Right atrium auricular region (tissue), 2 donors: ENCODE measurements at places on chromosomes 6 and 20.

GRCh38 chr6:119024111-119024510 lies 54.4 kb downstream of the FAM184A start:
- DNase-seq = no peak

DNA sequence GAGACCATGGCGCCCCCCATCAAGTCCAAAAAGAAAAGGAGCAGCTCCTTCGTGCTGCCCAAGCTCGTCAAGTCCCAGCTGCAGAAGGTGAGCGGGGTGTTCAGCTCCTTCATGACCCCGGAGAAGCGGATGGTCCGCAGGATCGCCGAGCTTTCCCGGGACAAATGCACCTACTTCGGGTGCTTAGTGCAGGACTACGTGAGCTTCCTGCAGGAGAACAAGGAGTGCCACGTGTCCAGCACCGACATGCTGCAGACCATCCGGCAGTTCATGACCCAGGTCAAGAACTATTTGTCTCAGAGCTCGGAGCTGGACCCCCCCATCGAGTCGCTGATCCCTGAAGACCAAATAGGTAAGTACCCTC lies 41.7 kb upstream of the NAA20 start:
- DNase-seq = no peak

DNA sequence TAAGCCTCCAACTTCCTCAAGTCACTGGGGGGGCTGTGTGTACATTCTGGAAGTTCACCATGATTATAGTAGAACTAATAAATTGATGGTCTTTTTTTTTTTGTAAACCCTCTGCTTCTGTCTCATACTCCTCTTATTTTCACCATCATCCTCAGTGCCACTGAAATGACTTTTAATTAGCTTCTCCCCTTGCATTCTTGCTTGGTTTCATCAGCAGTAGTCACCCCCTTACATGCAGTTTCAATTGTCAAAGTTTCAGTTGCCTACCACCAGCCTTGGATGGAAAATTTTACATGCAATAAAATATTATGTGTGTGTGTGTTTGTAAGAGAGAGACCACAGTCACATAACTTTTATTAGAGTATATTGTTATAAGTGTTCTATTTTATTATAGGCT lies 175.8 kb upstream of the BMP5 start:
- no peak for DNase-seq

GRCh38 chr20:14744723-14745122 lies 407.3 kb upstream of the FLRT3 start:
- no peak for DNase-seq
